Stimulated activated CD4-positive, alpha-beta T cell treated with anti-CD3 and anti-CD28 coated beads, Interleukin-1b, Interleukin-23, amount 100 ng/mL, for 48 hours (primary cell): ENCODE measurements at places on chromosomes 16 and 17.

- no peak for DNase-seq
These were observed 184.1 kb upstream of the IRX5 start for GRCh38 chr16:54746596-54746995.

DNA sequence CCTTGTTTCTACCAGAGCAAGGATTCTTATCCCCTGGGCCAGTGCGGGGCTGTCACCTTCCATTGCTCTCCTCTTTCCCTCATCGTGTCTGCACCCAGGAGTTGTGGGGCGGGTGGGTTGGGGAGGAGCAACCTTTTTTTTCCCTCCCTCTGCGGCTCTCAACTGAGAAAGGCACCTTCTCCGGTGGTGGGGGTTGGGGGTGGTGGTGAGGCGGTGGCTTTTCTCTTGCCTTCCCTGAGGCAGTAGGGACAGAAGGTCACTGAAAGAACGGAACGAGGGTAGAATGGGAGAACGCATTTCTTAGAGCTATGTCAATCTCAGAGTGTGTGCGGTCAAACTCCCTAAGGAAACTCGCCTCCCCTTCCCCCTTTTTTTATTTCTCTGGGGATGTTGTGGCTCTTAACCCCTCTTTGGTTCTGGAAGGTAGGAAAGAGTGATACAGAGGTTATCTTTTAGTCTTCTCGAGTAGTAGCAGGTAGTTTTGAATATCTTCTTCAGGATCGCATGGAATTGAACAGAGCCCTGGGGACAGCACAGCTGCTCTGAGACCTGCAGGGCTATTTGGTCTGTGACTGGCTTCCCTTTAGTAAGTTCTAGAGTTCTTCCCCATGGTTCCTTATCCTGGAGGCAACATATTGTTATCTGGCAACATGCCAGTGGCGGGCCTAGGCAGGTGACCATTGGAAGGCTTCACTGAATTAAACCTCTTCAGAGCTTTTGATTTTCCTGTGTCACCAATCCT lies 994 bp downstream of the CLTC start:
- DNase-seq: peak; percentile 47

DNA sequence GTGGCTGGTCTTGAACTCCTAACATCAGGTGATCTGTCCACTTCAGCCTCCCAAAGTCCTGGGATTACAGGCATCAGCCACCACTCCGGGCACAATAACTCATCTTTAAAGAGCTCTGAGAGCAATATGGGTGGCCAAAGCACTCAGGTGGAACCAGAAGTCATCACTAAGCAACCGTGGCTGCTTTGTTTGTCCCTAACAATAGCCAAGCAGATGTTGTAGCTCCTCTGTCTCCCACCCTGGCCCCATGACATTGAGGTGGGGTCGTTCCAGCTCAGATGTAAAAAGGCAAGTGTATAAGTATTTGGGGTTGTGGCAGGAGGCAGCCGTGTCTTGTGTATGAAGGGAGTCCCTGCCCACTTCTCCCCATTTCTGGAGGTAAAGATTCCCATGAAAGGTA lies 3.7 kb upstream of the SCIMP start:
- no peak for DNase-seq

DNA sequence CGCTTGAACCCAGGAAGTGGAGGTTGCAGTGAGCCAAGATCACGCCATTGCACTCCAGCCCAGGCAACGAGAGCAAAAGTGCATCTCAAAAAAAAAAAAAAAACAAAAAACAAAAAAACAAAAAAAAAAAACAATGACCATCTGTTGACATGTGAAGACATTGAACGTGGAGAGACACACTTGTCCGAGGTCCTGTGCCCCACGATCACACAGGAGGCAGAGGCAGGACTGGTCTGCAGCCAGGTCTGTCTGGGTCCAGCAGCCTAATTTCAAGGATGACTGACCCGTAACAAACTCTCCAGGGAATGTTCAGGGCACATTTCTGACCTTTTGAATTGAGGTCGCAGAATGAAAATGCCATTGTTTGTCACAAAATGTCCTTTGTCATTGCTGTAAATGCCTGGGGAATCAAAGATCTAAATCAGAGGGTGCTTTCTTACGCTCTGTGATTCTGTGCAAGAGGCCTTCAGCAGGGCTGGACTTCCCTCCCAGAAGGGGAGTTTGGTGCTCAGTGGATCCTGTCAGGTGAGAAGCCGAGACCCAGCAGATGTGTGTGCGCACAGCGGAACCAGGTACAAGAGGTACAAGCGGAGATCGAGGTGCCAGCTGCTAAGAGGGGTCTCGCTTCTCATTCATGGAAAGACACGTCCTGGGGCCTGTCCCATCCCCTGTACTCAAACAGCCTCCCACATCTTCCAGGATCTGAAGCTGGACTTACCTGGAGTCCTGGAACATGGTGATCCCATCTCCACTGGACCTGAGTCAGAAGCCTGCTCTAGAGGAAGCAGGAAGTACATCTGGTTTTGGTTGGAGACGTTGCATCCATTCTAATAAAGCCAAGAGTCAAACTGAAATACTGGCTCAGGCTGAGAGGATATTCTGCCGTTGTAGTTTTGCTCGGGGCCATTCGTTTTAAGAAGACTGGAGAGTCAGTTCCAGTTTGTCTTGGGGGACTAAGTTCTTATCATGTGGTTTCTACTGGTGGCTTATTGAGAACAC lies 95.8 kb downstream of the IRF8 start:
- no peak for DNase-seq

GRCh38 chr17:77376795-77377709 lies 236.3 kb downstream of the SEC14L1 start:
- DNase-seq: no peak

DNA sequence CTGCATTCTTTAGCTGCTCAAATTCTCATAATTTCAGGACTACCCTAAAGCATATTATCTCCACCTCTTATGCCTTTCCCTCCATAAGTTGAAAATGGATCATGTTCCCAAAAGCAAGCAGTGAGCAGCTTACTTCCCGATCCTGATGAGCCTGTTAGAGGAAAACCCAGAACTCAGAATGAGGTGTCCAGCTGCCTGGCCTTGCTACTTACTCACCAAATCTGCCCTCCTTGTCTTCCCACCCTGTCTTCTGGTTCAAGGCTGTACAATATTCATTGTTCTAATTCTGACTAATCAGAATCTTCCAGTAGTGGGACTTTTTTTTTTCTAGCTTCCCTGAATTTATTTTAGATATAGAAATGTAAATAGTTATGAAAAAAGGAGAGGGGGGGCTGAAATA lies 10.8 kb downstream of the LYRM1 start:
- no peak for DNase-seq

GRCh38 chr16:48405907-48406306 lies 20.7 kb upstream of the SIAH1 start:
- DNase-seq: no peak

GRCh38 chr17:6524520-6524919 lies 31.8 kb downstream of the PITPNM3 start:
- DNase-seq: no peak

DNA sequence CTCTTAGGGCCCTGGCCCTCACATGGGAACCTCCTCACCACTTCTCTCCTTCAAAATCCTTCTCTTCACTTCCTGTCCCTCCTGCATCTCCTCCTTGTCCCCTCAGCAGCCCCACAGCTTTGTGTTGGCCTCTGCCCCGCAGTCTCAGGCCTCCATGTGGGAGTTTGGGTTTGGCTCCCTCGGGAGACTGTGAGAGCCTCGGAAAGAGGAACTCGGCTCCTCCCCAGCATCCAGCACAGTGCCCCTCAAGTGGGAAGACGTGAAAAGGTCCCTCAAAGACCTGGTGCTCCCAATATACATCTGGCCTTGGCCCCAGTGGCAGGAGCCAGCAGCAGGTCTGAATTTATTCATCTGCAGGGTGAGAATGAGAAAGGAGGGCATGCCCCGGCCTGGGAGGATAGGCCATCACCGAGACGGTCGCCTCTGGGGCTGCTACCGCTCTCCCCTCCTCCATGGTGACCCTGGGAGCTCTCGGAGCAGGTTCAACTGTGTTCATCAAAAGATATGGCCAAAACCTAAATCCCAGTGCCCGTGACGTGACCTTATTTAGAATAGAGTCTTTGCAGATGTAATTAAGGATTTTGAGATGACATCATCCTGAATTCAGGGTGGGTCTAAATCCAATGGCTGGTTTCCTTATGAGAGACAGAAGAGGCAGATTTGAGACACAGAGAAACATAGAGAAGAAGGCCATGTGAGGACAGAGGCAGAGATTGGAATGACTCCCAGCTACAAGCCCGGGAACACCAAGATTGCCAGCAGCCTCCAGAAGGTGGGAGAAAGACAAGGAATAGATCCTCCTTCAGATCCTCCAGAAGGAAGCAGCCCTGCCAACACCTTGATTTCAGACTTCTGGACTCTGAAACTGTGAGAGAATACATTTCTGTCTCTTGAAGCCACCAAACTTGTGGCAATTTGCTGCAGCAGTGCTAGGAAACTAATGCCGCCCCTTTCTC lies 135.1 kb downstream of the MRM1 start:
- DNase-seq: no peak

DNA sequence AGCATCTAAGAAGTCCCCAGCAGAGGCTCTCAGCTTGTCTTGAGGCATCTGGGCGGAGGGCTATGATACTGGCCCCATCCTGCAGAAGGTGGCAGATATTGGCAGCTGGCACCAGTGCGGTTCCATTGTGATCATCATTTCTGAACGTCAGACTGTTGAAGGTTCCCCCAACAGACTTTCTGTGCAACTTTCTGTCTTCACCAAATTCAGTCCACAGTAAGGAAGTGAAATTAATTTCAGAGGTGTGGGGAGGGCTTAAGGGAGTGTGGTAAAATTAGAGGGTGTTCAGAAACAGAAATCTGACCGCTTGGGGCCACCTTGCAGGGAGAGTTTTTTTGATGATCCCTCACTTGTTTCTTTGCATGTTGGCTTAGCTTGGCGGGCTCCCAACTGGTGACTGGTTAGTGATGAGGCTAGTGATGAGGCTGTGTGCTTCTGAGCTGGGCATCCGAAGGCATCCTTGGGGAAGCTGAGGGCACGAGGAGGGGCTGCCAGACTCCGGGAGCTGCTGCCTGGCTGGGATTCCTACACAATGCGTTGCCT lies at the start of gene CIITA:
Gene CIITA, plus strand, starts transcription at position 404 of the 543 bp plus-strand sequence. Its CDS starts 129 bp downstream, at position 533.
- peak; percentile 55 for DNase-seq

DNA sequence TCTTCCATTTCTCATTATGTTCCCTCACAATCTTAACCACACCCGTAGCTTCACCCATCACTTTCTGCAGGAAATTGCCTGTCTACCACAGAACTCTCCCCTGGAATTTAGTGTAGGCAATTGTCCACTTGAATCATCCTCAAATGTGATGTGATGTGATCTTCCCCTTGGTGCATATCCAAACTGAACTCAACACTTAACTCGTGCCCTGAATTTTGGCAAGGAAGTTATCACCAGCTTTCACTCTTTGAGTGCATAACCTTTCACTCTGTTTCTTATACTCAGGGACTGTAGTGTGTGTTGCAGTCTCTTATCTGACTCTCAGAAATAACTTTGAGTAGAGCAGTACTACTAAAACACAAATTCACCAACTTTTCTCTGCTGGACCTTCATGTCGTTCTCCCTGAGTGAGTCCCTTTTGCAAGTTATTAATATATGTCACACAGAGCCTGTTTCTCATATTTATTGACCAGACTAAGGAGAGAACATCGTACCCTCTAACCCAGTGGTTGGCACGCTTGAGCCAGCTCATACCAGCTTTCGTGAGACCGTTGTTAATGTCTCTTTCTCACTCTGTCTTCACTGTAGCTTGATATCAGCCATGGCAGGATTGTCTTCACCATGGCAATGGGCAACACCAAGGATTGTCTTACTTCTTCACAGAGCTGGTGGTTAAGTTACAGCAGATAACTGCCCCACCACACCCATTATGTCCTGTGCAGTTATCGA lies 558.9 kb upstream of the HSBP1 start:
- no peak for DNase-seq

GRCh38 chr16:84071121-84071520 lies 28.5 kb upstream of the SLC38A8 start:
- DNase-seq: no peak

GRCh38 chr17:45313421-45313771 lies 3.4 kb downstream of the MAP3K14 start:
- no peak for DNase-seq

DNA sequence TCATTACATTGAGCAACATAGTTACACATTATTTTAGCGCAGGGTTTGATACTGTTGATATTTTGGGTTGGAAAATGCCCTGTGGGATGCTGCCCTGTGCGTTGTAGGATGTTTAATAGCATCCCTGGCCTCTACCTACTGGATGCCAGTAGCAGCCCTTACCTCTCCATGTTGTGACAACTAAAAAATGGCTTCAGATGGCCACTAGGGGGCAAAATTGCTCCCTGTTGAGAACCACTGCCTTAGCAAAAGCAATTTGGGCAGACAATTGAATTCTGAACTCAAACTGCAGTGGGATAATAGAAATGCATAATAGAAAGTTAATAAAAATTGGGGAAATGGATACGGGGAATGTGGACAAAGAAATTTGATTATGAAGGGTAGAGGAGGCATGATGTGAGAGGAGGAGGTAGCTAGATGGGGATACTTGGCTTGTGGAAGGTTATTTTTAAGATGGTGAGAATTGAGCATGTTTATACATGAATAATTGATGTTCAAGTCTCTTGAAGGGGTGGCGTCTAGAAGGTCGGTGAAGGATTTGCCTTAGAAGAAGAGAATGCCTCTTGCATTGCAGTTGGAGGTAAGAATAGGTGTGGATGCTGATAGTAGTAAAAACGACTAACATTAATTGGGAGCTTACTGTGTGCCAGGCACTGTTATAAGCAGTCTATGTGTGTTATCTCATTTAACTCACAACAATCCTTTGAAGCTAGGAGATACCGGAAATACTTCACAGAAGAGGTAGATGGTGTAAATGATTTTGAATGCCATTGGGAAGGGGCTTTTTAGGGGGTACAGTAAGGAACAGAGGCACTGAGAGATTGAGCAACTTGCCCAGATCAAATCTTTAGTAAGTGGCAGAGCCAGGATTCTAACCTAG lies 19.0 kb downstream of the HEATR9 start:
- peak; percentile 42 for DNase-seq

GRCh38 chr17:37701496-37701898 lies 43.4 kb downstream of the HNF1B start:
- peak; percentile 33 for DNase-seq
